Activated T-helper 1 cell treated with anti-CD3 and anti-CD28 coated beads, Interleukin-2, amount 50 U/mL, for 16 hours (primary cell): ENCODE measurements at places on chromosomes 3 and 15.

- DNase-seq: no peak
Observed at GRCh38 chr15:48560321-48561051, 85.0 kb downstream of the FBN1 start.

DNA sequence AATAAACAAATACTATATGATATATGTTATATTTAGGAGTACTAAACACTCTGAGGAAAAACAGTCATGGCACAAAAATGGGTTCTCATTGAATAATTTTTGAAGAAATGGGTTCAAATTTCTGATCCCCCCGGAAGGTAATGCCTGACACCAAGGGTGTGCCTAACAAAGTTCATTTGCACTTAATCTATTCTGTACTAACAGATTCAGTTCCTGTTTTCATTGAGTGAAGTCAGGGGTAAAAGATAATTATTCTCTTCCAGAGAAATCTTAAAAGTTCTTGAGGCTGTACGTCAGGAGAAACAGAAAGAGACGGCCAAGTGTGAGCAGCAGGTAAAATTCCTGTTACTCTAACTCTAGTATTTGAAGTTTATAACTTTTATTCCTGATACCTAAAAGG is 34.5 kb upstream of the TMEM42 start:
- no peak for DNase-seq

DNA sequence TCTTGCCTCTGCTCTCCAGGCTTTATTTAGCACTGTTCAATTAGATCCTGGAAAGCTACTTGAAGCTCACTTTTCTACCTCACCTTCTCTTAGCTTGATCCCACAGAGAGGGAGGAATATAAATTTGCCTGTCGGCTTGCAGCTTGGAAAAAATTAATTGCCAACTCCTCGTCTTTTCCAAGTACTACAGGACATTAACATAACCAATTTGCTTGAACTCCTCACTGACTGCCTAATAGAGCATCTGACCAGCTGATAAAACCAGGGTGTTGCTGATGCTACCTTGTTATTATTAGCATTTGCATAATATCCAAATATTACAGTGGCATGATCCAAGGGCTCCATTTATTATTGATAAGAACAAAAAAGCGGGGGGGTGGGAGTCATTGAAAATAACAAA is 561.8 kb downstream of the MCTP2 start:
- no peak for DNase-seq

GRCh38 chr3:126661532-126662364 is 6.8 kb upstream of the TXNRD3 start:
- DNase-seq: no peak

GRCh38 chr3:102909904-102910303 is 475.1 kb downstream of the ZPLD1 start:
- no peak for DNase-seq

GRCh38 chr3:126527006-126527405 is 3.1 kb downstream of the CHST13 start:
- DNase-seq: no peak

DNA sequence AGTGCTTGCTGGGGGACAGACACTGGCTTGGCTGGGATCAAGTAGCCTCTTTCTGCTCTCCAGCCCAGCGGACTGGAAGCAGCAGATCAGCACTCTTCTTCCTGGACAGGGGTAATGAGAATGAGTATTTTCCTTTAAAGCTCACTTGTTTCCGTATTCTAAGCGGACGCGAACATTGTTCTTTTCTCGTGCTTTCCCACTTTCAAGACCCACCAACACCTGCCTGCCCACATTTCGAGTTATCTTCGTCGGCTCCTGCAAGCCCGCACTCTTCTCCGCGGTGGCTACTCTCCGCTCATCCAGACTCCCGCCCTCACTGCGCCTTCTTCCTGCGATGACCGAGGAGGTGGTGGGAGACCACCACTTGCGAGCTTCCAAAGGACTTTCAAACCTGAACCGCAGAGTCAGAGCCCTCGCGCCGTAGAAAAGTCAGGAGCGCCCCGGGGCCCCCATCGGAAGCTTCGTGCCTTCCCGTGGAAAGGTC is 1.6 kb upstream of the PPM1L start:
- DNase-seq: peak; percentile 6

- DNase-seq: no peak
Observed at GRCh38 chr3:120196812-120197211, 88.2 kb downstream of the GPR156 start.

DNA sequence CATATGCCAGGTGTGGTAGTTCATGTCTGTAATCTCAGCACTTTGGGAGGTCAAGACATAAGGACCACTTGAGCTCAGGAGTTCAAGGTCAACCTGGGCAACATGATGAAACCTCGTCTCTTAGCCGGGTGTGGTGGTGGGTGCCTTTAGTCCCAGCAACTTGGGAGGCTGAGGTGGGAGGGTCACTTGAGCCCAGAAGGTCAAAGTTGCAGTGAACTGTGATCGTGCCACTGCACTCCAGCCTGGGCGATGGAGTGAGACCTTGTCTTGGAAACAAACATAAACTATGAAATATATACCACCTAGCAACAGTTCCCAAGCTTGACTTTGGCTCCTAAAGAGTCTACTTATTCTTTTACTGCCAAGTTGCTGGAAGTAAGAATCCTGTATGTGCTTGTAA is 30.9 kb downstream of the UBE3A start:
- no peak for DNase-seq

DNA sequence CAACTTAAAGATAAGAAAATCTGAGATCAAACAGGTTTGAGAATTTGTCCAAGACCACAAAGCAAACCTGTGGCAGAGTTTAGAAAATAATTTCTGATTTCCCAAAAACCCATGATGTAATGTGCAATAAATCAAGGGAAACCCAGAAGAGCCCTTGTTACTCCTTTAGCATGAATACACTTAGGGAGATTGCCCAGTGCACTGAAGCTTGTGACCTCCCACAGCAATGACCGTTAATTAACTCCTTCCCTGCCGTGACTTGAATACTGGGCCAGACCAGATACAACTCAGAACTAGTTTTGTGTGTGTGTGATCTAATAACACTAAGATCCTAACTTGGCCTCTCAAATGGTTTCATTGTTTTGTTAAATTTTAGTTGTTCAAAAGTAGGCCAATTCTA is 2.5 kb downstream of the PRKAR2A start:
- DNase-seq: no peak

DNA sequence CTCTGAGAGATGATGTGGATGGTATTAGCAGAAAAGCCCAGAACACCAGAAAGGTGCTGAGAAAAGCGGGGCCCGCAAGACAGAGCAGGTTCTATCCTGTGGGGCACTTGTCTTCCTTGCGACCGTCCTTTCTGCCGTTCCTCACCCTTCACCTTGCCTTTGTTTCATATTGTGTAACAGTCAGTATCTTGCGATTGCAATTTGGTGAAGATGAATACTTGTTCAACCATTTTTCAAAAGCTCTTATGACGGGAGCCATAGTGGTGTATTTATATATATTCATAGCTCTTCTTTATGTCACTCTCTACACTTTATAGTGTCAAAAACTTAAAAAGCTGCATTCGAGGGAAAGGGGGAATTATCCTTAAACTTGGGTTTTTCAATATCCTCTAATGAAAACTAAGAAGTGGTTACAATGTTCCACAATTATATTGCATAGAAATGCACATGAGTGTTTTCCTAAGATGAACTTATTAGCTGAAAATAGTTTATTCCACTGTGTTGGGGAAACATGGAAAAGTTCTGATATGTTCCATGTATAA is 797 bp downstream of the MAP3K13 start:
- DNase-seq: no peak

GRCh38 chr3:128725547-128726022 is 398 bp upstream of the RAB7A start:
- DNase-seq: no peak

DNA sequence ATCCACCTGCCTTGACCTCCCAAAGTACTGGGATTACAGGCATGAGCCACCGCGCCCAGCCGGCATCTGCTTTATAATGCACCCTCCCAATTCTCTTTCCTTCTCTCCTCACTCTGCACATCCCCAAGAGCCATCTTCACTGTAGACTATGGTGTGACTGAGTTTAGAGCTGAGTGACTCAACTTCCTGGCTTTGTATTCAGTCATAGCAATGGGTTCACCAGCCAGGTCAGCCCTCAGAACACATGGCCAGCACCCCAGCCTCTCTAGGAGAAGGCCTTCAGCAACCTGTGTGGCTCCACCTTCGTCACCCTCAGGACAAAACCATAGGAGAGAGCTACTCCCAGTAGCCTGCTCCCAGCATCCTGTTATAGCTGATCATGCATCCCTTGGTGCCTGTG is 33.0 kb downstream of the ARID3B start:
- DNase-seq: no peak

- DNase-seq: no peak
Observed at GRCh38 chr3:71984843-71985613, 200.1 kb upstream of the PROK2 start.
